ENCODE measurements at places on chromosomes 2 and 18.

DNA sequence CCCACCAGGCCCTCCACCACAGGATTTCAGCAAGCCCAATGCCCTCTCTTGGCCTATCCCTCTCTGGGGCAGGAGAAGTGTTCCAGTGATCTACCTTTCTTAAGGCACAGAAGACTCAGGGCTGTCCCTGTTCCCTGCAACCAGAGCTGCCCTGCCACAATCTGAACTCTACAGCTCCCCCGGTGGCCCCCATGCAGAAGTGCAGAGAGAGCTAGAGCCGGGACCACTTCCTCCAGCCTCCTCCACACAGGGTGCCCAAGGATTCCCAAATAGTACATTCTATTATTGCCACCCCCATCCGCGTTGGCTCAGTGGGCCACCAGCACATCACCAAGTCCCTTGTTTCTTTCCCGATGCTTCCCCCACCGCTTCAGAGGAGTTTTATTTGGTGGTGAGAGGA is 114.8 kb upstream of the PTPRM start:
- peak; percentile 84 for DNase-seq

GRCh38 chr2:21175895-21176646 is 52.3 kb downstream of the TDRD15 start:
- DNase-seq = no peak

DNA sequence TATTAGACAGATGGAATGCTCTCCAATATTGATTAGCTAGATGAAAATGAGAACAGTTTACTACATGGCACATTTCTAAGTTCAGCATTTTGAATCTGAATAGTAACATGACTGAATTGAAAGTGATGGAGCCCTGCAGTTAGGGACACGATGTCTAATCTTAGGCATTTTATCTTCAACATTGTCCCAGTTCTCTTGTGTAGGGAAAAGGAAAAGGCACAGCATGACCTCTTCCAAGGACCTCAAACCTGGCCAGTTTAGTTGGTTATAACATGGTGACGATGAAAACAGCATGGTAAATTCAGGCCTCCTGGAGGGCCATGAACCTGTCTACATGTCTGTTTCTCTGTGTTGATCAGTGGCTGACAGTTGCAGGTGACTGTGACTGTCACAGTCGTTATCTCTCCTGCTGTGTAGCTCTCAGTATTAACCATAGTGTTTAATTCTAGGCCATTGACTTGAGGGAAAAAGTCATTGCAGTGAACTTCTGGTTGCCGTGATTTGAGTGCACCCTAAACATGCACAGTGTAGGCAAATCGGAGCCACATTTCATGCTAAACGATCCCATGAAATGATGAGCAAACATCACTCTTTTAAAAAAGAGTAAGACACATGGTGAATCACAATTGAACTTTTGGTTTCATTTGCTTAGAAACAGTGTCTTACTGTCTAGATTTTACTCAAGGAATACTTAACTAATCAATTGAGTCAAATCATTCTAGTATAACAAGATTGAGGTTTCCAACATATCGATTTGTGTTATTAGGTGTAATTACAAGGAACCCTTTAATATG is 129.7 kb downstream of the PHLPP1 start:
- DNase-seq = no peak

- DNase-seq = no peak
Measured at GRCh38 chr2:49255409-49255971, 101.2 kb upstream of the FSHR start.

DNA sequence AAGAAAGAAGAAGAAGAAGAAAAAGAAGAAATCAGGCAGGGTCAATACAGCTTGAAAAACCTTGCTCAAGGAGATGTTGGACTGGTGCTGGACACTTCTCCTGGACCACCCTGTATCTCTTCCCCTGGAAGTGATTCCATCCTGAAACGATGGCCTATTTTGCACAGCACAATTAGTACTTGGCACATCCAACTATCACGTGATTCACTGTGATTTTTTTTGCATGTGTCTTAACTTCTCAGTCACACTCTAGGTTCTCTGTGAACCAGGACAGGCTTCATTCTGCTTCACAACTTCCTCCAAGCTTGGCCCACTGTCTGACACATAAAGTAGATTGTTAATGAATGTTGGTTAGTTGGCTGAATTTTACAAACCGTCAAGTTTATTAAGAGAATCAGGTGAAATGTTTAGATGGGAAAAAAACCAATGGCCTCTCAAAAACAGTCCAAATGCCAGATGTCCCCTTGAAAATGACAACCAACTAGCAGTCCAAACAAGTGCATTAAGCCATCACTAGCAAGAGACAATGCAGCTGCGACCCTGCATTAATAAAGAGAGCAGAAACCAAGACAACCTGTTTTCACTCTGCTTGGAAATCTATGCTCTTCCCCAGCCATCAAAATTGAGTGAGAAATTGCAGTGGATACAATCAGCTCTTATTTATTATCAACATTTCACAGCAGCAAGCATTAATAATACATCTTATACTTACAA is 300.0 kb upstream of the CHAC2 start:
- no peak for DNase-seq

DNA sequence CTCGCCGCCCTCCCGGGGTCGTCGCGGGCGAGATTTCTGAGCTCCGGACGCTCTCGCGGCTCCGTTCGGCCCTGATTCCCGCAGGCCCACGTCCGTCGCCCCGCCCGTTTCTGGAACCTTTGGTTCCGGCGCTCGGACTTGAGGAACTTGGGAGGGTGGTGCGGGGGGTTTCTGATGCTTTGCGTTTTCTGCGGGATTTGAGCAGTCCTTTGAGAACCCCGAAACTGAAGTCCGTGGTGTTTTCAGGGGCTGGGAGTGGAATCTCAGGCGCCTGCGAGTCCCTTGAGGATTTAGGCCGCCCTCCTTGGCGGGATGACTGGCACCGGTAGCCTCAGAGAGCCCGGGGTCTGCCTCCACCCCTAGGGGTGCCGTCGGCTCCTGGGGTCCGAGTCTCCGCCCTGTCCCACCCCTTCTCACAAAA is 336 bp downstream of the THNSL2 start:
- peak; percentile 69 for DNase-seq

- DNase-seq = no peak
Measured at GRCh38 chr2:136183097-136183496, 65.1 kb upstream of the CXCR4 start.

GRCh38 chr2:55887901-55888624 is 35.5 kb downstream of the EFEMP1 start:
- no peak for DNase-seq
